ENCODE measurements at places on chromosomes 4 and X.

- DNase-seq, result peak; percentile 78
Observed at GRCh38 chr4:88792821-88793220, 95.2 kb upstream of the NAP1L5 start.

- DNase-seq, result no peak
Observed at GRCh38 chr4:3246458-3247398, 2.2 kb upstream of the MSANTD1 start.

GRCh38 chr4:135840781-135841180, 1639.2 kb upstream of the PABPC4L start:
- DNase-seq, result no peak

DNA sequence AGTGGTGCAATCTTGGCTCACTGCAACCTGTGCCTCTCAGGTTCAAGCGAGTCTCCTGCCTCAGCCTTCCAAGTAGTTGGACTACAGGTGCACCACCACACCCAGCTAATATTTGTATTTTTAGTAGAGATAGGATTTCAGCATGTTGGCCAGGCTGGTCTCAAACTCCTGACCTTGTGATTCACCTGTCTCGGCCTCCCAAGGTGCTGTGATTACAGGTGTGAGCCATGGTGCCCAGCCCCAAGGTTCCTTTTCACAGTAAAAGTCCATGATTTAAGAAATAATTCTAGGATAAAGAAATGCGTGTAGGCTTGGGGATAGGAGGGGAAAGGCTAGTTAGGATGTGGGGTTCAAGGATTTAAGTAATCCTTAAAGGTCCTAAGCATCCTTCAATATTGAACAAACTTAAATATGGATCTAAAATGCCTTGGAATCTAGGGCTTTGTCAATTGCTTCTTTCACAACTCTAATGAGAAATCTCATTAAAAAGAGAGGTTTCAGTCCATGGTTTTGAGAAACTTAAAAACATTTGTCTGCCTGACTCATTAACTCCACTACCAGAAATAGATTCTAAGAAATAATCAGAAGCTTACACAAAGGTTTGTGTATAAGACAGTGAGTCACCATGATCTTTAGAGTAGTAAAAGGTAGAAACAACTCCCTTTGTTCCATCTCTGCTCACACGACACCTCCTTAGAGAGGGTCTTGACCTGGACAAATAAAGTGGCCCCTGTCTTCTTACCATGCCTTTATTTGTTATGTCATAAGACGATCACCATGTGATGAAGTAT, 203.2 kb downstream of the PTTG2 start:
- peak; percentile 99 for DNase-seq

DNA sequence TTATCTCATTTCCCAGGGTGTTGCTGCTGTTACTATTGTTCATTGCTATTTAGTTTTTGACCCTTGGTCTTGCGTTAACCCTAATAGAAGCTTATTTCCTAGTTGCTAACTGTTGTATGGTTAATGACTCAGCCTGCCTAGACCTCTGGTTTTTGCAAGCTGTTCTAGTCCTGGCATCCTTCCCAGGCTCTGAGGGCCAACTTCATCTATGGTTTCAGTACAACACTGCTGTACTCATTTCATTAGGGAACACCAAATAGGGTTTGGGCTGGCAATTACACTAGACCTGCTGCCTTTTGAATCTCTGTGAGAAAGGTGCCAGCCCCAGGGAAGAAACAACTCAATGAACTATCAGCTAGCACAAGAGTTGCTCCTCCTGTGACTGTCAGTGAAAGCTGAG, 59.6 kb downstream of the DCX start:
- DNase-seq, result peak; percentile 95

DNA sequence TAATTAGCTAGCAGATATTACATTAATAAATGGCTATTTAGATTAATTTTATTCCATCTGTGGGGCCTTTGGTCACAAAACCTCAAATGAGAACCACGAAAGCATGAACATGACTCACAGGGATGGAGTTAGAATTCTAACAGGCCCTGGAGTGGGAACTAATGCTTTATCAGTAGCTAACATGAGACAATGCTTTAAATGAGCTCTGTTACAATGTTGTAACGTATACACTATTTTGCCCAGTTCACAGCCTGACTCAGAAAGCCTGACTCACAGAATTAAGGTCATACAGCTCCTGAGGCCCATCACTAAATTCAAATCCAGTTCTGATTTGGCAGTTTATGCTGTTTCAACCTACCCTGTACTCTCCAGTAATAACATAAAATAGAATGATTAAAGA, 23.2 kb downstream of the VEGFC start:
- peak; percentile 92 for DNase-seq

DNA sequence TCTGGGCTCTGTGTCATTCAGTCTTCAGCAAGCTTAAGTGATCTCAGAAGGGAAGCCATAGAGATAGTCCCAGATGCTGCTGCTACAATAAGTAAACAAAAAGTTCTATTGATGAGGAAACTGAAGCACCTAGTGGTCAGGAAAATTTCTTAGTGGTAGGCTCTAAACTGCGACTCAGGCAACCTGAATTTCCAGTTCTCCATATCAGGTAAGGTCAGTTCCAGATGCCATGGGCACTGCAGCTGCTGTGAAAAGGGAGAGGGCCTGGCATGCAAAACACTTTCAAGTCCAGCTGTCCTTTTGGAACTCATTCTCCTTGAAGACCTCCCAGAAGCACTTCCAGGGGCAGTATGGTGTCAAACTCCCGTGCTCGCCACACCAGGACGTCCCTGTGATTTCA, 46.2 kb downstream of the REELD1 start:
- no peak for DNase-seq

DNA sequence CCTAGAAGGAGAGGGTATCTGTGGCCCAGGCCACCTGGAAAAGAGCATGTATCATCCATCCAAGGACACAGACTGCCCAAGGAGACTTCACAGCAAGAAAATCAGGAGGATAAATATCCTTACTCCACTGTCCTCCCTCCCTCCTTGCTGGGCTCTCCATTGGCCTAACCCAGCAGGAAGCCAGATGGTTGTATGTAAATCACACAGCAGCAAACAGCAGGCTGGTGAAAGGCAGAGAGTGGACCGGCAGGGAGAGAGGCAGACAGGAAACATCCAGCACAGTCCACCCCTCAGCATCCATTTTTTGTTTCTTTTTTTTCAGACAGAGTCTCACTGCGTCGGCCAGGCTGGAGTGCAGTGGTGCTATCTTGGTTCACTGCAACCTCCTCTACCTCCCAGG, 17.5 kb downstream of the TXK start:
- no peak for DNase-seq

- no peak for DNase-seq
Observed at GRCh38 chrX:43345166-43345565, 310.9 kb upstream of the MAOA start.

DNA sequence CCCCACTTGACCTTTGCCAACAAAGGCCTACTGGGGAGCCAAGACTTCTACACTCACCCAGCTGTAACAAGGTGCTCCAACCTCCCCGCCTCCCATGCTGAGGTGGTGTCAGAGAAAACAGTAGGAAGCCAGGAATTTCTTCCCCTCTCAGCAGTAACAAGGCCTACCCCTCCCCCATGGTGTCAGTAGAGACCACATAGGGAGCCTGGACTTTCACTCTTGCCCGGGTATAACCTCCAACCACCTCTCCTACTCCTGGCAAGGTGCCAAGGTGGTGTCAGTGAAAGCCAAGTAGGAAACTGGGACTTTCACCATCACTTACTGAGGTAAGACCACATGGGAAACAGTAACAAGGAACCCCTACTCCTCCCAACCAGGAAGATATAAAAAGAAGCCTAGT, 93.1 kb downstream of the SLC16A2 start:
- DNase-seq, result peak; percentile 66

GRCh38 chr4:91746551-91746950, 557.2 kb upstream of the GRID2 start:
- DNase-seq, result no peak

GRCh38 chrX:23832721-23833120, 49.7 kb downstream of the SAT1 start:
- DNase-seq, result no peak

- DNase-seq, result peak; percentile 78
Observed at GRCh38 chrX:115559672-115560071, 1.3 kb upstream of the PLS3 start.

- no peak for DNase-seq
Observed at GRCh38 chr4:186081202-186081807, 12.3 kb downstream of the TLR3 start.

DNA sequence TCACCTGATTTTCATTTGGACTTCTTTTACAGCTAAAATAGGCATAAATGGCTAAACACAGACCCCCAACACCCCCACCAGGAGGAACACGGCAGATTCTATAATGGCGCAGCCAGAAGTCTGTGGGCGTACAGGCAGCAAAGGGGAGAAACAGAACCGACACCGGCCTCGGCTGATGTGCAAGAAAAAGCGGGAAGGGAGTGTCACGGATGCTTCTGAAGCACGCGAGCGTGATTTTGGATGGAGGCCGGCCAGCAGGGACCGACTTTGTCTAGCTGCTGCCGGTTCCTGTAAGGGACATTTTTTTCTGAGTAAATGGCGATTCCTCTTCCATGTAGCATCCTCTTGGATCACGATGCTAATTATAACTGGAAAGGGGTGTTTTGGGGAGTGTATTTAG, 24.9 kb upstream of the ETNPPL start:
- DNase-seq, result no peak

- DNase-seq, result no peak
Observed at GRCh38 chrX:119423631-119424030, 24.5 kb downstream of the SLC25A43 start.

DNA sequence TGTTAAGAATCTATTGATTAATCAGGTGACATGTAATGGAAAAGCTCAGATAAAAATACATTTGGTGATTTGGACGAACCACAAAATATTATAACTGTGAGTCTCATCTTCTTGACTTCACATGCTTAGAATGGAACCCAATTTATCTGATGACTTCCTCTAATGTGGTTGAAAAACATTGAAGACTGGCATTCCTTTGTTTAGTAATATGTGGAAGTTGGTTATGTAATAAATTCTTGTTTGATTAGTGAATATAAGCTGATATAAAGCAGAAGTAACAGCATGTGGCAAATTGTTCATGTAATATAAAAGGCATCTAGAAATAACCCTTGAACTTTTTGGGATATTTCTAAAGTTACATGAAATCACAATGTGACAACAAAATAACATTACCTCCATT, 9.7 kb downstream of the GIMD1 start:
- peak; percentile 22 for DNase-seq

DNA sequence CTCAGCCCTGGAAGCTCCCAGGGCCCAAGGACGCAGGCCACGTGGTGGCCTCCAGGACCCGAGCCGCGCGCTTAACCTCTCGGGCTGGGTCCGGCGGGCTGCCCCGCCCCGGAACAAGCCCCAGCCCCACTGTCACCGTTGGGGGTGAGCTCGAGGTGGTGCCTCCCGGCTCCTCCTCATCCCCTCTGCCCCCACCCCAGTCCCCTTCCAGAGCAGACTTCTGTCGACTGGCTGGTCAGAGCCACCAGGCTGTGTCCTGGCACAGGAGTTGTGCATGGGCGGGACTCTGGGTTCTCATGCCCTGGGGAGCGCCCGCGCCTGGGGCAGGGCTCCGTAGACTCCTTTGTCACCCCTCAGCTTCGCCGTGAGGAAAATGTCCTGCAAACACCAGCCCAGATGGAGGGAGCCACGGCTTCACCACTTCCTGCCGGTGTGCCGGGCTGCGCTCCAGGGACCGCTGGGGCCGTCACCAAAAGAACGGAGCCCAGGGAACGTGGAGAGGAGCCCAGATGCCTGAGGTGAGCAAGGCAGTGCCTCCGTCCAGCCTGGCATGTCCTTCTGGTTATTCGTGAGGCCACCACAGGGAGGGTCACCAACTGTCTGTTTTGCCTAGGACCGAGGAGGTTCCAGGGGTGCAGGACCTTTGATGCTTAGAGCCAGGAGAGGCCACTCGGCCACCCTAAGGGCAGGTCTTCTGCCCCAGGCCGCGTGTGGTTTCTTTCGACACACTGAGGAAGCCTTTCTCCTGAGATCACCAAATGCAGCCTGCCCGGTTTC, 7.1 kb upstream of the RGS12 start:
- DNase-seq, result no peak

DNA sequence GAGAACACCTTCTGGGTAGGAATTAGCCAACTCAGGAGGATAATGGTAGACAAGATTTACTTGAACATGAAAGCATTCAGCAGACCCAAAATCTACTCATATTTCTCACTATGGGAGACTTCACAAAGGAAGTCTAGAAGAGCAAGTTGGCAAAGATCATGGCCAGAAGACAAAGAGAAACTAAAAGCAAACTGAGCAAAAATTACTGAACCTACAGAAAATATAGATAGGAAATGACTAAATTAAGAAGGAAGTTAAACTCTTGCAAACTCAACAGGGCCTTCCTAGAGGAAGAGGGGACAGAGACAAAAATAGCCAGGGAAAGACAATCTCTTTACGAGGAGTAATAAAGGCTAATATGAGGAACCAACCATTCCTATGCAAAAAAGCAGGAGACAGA, 18.7 kb downstream of the CORIN start:
- DNase-seq, result no peak

- no peak for DNase-seq
Observed at GRCh38 chr4:77819404-77819842, 255 bp upstream of the CNOT6L start.

- no peak for DNase-seq
Observed at GRCh38 chr4:40258627-40259026, 61.8 kb downstream of the RHOH start.

DNA sequence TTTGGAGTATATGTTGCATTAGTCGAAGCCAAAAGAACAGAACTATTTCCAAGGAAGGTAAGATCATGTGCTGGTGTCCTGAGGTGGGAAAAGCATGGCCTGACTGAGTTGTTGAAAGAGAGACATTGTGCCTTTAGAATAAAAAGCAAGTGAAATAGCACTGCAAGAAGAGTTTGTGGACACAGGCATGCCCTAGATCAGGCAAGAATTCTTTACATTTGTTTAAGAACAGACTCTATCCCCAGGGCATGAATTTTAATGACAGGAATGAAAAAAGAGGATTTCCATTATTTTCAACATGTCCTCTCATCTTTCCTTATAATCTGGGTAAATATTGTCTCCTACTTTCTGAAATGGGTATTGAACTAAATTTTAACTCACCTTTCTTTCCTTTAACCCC, 516.2 kb upstream of the GALNT7 start:
- DNase-seq, result no peak

- DNase-seq, result no peak
Observed at GRCh38 chr4:67935888-67936287, 27.4 kb downstream of the TMPRSS11A start.

DNA sequence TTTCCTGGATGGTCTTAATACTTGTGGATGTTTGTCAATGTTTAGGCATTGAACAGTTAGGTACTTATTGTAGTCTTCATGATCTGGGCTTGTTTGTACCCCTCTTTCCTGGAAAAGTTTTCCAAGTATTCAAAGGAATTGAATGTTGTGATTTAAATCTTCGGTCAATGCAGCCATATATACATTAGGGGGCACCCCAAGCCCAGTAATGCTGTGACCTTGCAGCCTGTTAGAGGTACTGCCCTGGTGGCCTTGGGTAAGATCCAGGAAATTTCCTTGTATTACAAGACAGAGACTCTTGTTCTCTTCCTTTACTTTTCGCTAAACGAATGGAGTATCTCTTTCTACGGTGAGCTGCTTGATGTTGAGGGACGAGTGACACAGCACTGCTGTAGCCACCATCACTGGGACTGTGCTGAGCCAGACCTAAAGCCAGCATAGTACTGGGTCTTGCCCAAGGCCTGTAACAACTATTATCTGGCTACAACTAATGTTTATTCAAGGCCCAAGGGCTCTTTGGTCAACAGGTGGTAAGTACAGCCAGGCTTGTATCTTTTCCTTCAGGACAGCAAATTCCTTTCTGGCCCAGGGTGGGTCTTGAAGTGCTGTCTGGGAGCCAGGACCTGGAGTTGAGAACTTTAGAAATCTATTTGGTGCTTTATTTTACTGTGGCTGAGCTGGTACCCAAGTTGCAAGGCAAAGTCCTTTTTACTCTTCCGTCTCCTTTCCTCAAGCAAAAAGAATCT, 118.3 kb upstream of the ATOH1 start:
- DNase-seq, result no peak
